ENCODE measurements at places on chromosomes 12 and 14.

GRCh38 chr14:65456247-65456646 lies 43.7 kb downstream of the FUT8 start:
- no peak for DNase-seq

GRCh38 chr14:65709576-65709975 lies 297.0 kb downstream of the FUT8 start:
- no peak for DNase-seq

GRCh38 chr12:84077679-84078078 lies 834.9 kb downstream of the SLC6A15 start:
- no peak for DNase-seq

DNA sequence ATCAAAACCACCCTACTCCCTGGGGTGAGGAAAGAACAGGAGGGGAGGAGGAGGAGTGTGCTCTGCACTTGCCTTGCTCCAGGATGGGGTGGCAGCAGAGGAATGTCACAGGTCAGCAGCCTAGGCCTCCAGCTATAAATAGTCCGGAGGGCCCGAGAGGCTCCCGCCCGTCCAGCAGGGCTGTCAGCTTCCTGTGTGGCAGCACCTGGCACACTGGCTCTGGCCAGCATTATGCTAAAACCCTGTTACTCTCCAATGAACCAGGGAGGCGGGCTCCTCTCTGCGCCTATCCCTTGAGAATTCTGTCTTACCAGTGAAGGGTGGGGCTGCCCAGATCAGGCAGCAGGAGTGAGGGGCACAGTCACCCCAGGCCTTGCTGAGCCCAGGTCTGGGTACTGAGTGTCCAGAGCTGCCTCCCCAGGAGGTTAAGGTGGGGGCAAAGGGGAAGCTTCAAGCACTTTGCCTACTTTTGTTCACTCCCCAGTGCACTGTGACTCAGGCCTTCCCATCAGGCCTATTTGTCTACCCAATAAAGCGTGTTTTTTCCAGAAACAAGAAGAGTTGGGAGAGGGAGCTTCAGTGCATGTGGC lies 1.2 kb upstream of the COX14 start:
- no peak for DNase-seq
